Activated naive CD8-positive, alpha-beta T cell treated with anti-CD3 and anti-CD28 coated beads, Interleukin-2, amount 10 ng/mL, durations not matched to agents 7 days and 5 days (primary cell): ENCODE measurements at places on chromosomes 11 and 22. TPM values are rescaled to one million over a fixed set of nuclear protein-coding genes. Genes with fewer than 3 reads are reported as not detected.
A peak's percentile ranks its signal among the peaks of the same experiment; 100 is the strongest.

DNA sequence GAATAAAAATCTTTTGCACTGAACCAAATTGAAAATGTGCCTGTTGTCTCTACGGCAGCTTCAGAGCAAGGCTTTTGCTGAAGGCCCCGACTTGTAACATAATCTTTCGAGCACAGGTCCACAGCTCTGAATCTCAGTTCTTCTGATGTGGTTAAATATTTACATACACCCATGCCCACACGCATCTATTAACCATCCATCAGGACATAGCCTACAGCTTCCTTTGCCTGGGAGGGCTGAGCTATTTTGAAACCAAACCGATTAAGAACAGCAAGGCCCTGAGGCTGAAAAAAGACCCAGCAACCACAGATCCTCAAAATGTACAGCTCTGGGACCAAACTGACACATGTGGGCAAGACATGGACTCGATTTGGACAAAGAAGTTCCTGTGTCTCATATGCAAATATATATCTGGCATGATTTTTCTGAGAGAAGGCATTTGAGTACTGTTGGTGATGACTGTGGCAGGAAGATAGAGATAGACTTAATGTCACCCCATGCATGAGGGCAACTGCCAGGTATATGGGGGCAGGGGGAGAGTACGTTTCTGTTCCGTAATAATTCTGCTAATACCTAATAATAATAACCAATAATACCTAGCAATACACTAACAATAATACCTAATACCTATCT is 322.7 kb upstream of the PLET1 start:
- no peak for DNase-seq
- peaks cover 20% of the 10 kb centered on the region for H3K27me3 ChIP-seq
- H3K4me1 ChIP-seq, result no peaks in the 10 kb centered on the region
- H3K27ac ChIP-seq, result no peak overlapping the region
- H3K4me3 ChIP-seq, result no peak overlapping the region
- H3K36me3 ChIP-seq, result no peaks in the 10 kb centered on the region

GRCh38 chr22:45465633-45466032 is 37.0 kb upstream of the FBLN1 start:
- peaks cover 17% of the 10 kb centered on the region for H3K27me3 ChIP-seq
- no peaks in the 10 kb centered on the region for H3K36me3 ChIP-seq
- H3K4me3 ChIP-seq, result no peak overlapping the region
- no peak overlapping the region for H3K27ac ChIP-seq

The CARD16 gene
- total RNA-seq, result 72.5 TPM

DNA sequence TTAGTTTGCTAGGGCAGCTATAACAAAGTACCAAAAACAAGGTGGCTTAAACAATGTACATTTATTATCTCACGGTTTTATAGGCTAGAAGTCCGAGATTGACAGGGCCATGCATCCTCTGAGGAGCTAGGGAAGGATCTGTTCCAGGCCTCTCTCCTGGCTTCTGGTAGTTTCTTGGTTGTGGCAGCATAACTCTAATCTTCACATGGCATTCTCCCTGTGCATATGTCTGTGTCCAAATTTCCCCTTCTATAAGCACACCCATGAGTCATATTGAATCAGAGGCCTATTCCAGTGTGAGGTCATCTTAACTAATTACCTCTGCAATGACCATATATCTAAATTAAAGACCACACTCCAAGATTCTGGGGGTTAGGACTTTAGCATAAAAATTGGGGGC is 31.3 kb upstream of the MMP13 start:
- no peaks in the 10 kb centered on the region for H3K36me3 ChIP-seq
- H3K4me1 ChIP-seq, result no peaks in the 10 kb centered on the region
- H3K27ac ChIP-seq, result no peak overlapping the region
- no peak overlapping the region for H3K4me3 ChIP-seq
- no peak for DNase-seq

DNA sequence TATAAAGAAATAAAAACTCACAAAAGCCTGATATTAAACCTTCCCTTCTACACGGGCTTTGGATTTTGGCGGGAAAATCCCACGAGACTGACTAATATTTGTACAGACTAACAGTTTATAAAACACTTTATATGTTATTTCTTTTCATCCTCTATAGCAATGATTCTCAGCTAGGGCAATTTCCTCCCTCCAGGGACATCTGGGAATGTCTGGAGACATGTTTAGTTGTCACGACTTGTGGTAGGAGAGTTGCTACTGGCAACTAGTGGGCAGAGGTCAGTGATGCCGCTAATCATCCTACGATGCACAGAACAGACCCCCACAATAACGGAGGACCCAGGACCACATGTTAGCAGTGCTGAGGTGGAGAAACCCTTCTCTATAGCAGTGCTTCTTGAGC is 304.8 kb upstream of the PITPNB start:
- no peak overlapping the region for H3K27ac ChIP-seq
- peaks cover 3% of the 10 kb centered on the region for H3K27me3 ChIP-seq
- H3K36me3 ChIP-seq, result no peaks in the 10 kb centered on the region

GRCh38 chr11:70029861-70030380 is 48.2 kb upstream of the ANO1 start:
- no peak overlapping the region for H3K27ac ChIP-seq
- no peaks in the 10 kb centered on the region for H3K27me3 ChIP-seq
- no peaks in the 10 kb centered on the region for H3K4me1 ChIP-seq
- no peaks in the 10 kb centered on the region for H3K36me3 ChIP-seq
- no peak overlapping the region for H3K4me3 ChIP-seq

- no peaks in the 10 kb centered on the region for H3K4me1 ChIP-seq
- H3K27ac ChIP-seq, result no peak overlapping the region
- H3K36me3 ChIP-seq, result no peaks in the 10 kb centered on the region
- H3K4me3 ChIP-seq, result no peak overlapping the region
- no peak for DNase-seq
- H3K27me3 ChIP-seq, result peaks cover 59% of the 10 kb centered on the region
These were observed 30.0 kb upstream of the TLCD5 start for GRCh38 chr11:120295099-120295498.

The MMP26 gene
- not detected for total RNA-seq

The GRAP2 gene
- 263 TPM for total RNA-seq

The MAP6 gene
- not detected for total RNA-seq

DNA sequence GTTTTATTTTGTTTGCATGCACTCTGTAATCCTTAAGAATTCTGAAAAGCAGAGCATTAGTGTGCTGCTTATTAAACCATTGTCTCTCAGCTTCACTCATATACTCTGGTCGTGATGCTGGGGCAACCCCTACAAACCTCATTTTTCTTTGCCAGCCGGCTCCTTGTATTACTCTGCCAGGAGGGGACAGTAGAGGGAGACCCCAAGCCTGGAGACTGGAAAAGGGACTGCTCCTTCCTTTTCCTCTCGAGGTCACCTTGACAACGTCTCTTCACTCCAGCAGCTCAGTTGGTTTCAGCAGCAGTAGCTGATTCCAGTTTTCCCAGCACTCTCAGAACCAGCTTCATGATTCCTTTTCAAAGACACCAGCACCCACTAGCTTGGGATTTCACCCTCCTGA is 2.8 kb upstream of the JHY start:
- no peaks in the 10 kb centered on the region for H3K27me3 ChIP-seq
- peaks cover 17% of the 10 kb centered on the region for H3K4me1 ChIP-seq
- DNase-seq, result no peak
- H3K4me3 ChIP-seq, result no peak overlapping the region
- no peaks in the 10 kb centered on the region for H3K36me3 ChIP-seq
- no peak overlapping the region for H3K27ac ChIP-seq

The TESMIN gene
- total RNA-seq, result 9.2 TPM

GRCh38 chr11:13260963-13261588 is 16.5 kb upstream of the BMAL1 start:
- H3K27ac ChIP-seq, result no peak overlapping the region
- peaks cover 21% of the 10 kb centered on the region for H3K27me3 ChIP-seq
- H3K4me3 ChIP-seq, result no peak overlapping the region

The NXPE2 gene
- not detected for total RNA-seq

DNA sequence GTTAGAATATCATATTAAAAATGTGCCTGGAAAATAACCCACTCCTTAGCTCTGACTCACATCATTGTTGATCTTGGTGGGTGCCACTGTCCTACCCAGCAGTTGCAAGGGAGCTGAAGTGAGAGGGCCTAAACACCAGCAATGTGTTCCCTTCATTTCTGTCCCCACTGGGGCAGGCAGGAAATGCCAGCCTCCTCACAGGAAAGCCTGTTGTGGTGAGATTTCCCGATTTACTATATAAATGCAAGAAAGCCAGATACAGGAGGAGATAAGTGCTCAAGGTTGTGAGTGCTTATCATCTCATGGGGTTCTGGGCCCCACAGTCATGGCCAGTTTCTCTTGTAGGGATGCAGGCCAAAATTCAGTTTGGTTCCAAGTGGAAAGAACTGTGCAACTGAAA is 15.8 kb upstream of the FLI1 start:
- DNase-seq, result no peak
- peaks cover 8% of the 10 kb centered on the region for H3K4me1 ChIP-seq
- H3K36me3 ChIP-seq, result no peaks in the 10 kb centered on the region
- H3K4me3 ChIP-seq, result no peak overlapping the region

The TYR gene
- not detected for total RNA-seq

DNA sequence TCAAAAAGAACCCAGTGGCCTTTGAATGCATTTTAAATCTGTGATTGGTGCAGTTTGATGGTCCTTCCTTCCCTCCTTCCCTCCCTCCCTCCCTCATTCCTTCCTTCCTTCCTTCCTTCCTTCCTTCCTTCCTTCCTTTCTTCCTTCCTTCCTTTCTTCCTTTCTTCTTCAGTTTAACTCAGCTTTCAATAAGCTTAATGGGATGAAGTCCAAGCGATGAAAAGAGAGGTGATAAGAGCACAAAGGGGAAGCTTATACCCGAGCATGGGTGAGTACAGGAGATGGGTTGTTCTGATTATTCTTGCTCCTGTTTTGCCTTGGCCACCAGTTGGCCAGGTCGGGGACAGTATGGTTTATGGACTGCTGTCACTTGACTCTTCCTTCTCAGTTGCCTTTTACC is 605.6 kb downstream of the NTM start:
- DNase-seq, result no peak
- no peaks in the 10 kb centered on the region for H3K27me3 ChIP-seq
- no peak overlapping the region for H3K4me3 ChIP-seq
- H3K4me1 ChIP-seq, result no peaks in the 10 kb centered on the region
- H3K36me3 ChIP-seq, result no peaks in the 10 kb centered on the region

GRCh38 chr11:71169313-71169712 is 83.1 kb downstream of the SHANK2 start:
- H3K27ac ChIP-seq, result no peak overlapping the region
- no peaks in the 10 kb centered on the region for H3K4me1 ChIP-seq
- no peak for DNase-seq
- no peak overlapping the region for H3K4me3 ChIP-seq
- no peaks in the 10 kb centered on the region for H3K36me3 ChIP-seq
- no peaks in the 10 kb centered on the region for H3K27me3 ChIP-seq

GRCh38 chr22:47160781-47161520 is 398.5 kb downstream of the TBC1D22A start:
- H3K4me1 ChIP-seq, result no peaks in the 10 kb centered on the region
- no peaks in the 10 kb centered on the region for H3K27me3 ChIP-seq
- no peak for DNase-seq
- no peaks in the 10 kb centered on the region for H3K36me3 ChIP-seq

The CLDN5 gene
- total RNA-seq, result not detected

The JHY gene
- 5.5 TPM for total RNA-seq

The OR8D2 gene
- not detected for total RNA-seq

The CCND1 gene
- 0.78 TPM for total RNA-seq

DNA sequence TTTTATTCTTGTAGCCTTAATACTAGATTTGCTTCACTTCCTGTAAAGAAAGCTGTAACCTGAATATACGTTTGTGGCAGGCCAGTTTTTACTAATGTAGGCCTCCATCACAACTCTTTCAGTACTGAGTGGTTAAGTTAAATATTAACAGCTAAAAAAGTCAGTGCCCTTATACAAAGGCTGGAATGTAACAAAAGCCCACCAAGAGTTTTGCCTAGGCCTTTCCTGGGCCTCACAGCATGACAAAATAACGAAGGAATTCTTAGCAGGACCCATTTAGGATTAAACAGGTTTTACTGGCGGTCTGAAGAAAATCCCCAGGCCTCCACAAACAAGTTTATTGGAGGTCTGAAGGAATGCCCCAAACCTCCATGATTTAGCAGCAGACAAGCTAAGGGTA is 43.7 kb downstream of the PIWIL3 start:
- H3K36me3 ChIP-seq, result no peaks in the 10 kb centered on the region
- H3K4me1 ChIP-seq, result no peaks in the 10 kb centered on the region
- H3K4me3 ChIP-seq, result no peak overlapping the region
- H3K27me3 ChIP-seq, result peaks cover 38% of the 10 kb centered on the region

The FAM227A gene
- total RNA-seq, result 0.36 TPM

- no peaks in the 10 kb centered on the region for H3K27me3 ChIP-seq
- H3K27ac ChIP-seq, result peak overlapping the region; percentile 81
- peaks cover 65% of the 10 kb centered on the region for H3K4me1 ChIP-seq
- DNase-seq, result no peak
- H3K36me3 ChIP-seq, result peaks cover 41% of the 10 kb centered on the region
These were observed 8.4 kb downstream of the LIF start for GRCh38 chr22:30238136-30238535.

The VPREB1 gene
- total RNA-seq, result not detected

The SLC5A4 gene
- total RNA-seq, result not detected

DNA sequence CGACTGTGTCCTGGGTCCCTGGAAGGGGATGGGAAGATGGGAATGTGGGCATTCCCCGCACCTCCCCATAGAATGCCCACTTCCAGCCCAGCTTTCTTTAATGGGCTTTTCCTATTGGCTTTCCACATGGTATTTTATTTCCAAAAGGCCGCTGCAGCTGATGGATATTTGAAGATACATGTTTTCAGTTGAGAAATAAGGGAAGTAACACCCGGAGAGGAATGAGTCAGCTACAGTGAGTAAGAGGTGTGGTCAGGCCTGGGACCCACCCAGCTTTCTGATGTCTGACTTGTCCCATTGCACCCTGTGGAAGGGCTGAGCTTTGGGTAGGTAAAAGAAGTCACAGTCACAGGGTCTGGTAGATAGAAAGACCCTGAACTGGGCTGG is 476.9 kb downstream of the MIAT start:
- peaks cover 4% of the 10 kb centered on the region for H3K27me3 ChIP-seq
- no peak overlapping the region for H3K27ac ChIP-seq
- H3K36me3 ChIP-seq, result no peaks in the 10 kb centered on the region
- no peak overlapping the region for H3K4me3 ChIP-seq
- H3K4me1 ChIP-seq, result no peaks in the 10 kb centered on the region

- no peaks in the 10 kb centered on the region for H3K36me3 ChIP-seq
- peak overlapping the region; percentile 89 for H3K27ac ChIP-seq
- DNase-seq, result peak; percentile 62
- H3K4me3 ChIP-seq, result peak overlapping the region; percentile 52
- H3K4me1 ChIP-seq, result peaks cover 19% of the 10 kb centered on the region
These were observed 29.0 kb downstream of the RTN4R start for GRCh38 chr22:20238901-20239675.

DNA sequence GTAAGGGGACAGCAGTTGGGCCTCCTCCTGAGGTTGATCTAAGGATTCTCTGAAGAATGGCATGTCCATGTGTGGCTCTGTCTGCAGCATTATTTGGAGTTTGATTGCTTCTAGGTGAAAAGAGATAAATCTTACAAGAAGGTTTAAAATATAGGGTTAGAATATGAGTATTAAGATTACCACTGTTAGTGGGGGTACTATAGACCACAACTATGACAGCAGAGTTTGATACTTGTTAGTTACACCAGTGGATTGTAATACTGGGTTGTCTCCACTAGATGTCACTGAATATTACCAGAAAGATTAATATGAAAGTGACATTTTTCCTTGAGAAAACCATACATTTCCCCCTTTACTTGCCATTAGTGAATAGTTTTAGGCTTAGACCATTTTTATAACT is 47.9 kb downstream of the ZNF280B start:
- H3K27ac ChIP-seq, result no peak overlapping the region
- no peak overlapping the region for H3K4me3 ChIP-seq
- peaks cover 2% of the 10 kb centered on the region for H3K36me3 ChIP-seq
- H3K4me1 ChIP-seq, result no peaks in the 10 kb centered on the region
- DNase-seq, result no peak
- H3K27me3 ChIP-seq, result peaks cover 27% of the 10 kb centered on the region

- H3K27ac ChIP-seq, result no peak overlapping the region
- H3K4me1 ChIP-seq, result peaks cover 6% of the 10 kb centered on the region
- peaks cover 7% of the 10 kb centered on the region for H3K36me3 ChIP-seq
- H3K4me3 ChIP-seq, result no peak overlapping the region
- no peak for DNase-seq
These were observed 24.2 kb downstream of the MRTFA start for GRCh38 chr22:40612291-40612751.

The MUC15 gene
- not detected for total RNA-seq
